SK-MEL-5 (cell line): ENCODE measurements at places on chromosomes 3 and 15. TPM values are rescaled to one million over a fixed set of nuclear protein-coding genes. Genes with fewer than 3 reads are reported as not detected.

The SAMMSON gene
- 26.3 and 26.5 TPM in 2 replicates for total RNA-seq

The MESP1 gene
- total RNA-seq, result 0.74 and 0.88 TPM in 2 replicates

The PTX3 gene
- not detected in 2 replicates for total RNA-seq

DNA sequence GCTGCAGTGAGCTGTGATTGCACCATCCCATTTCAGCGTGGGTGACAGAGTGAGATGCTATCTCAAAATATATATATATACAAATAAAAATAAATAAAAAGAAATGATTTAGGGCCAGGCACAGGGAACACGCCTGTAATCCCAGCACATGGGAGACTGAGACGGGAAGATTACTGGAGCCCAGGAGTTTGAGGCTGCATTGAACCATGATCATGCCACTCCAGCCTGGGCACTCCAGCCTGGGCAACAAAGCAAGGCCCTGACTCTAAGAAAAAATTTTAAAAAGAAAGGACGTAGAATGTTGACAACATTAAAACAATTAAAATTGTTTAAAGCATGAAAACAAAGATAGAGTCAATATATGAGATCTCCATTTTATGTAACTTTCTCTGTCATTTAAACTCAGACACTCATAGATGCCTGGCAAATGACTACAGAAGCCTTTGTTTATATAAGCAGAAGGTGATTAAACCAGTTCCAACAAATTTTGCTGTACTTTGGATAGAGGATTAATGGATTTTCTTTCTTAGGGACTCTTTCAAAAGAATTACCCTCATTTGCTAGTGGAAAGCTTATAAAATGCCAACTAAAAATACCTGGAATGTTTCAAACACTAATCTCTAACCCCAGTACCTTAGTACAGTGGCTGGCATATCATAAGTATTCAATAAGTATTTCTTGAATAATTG, 10.7 kb upstream of the TRPM7 start:
- no peak for DNase-seq

DNA sequence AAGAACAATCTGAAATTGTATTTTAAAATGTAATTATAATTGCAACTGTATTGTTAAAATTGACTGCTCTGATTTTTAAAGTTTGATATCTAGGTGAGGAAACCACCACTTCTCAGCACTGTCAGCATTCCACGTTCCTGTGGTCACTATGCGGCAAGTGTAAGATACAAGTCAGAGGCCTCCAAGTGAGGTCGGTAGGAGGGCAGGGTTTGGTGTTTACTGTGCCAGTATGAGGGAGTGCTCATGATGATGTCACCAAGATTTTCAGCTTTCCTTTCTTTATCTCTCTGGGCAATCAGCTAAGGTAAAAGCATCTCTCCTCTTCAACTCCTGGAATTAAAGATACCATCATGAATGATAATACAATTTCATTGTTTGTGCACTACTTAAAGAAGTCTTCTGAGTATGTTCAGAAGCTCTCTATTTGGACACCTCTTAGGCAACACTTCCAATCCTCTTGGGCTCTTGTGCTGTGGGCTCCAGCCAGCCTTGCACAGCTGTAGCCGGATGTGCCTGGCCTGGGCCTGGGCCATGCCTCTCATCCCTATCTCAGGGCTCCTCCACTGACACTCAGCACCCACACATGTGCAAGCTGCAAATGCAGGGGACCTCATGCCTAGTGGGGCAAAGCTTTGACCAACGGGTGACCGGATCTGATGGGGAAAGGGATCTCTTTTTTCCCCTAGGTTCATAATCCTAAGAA, 42.9 kb downstream of the CCR3 start:
- no peak for DNase-seq

- DNase-seq, result peak; percentile 40
Measured at GRCh38 chr3:149085828-149086231, 503 bp downstream of the HLTF start.

- no peak for DNase-seq
Measured at GRCh38 chr3:141830508-141830907, 45.9 kb upstream of the ATP1B3 start.

- no peak for DNase-seq
Measured at GRCh38 chr15:88194162-88194561, 62.4 kb downstream of the NTRK3 start.

DNA sequence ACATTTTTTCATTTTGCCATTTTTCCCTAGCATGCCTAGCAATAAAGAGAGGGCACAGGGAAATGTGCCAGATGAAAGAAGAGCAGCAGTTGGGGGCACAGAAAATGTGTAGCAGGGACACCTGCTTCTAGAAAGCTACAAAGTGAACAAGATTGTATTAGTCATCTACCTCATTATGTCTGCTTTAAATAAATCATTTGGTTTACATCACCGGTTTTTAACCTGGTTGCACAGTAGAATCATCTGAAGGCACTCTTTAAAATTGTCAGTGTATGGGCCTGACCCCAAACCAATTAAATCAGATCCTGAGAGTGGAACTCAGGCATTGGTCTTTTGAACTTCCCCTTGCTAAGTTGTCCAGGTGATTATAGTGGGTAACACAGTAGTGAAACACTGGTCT, 73.8 kb downstream of the ZBBX start:
- no peak for DNase-seq

DNA sequence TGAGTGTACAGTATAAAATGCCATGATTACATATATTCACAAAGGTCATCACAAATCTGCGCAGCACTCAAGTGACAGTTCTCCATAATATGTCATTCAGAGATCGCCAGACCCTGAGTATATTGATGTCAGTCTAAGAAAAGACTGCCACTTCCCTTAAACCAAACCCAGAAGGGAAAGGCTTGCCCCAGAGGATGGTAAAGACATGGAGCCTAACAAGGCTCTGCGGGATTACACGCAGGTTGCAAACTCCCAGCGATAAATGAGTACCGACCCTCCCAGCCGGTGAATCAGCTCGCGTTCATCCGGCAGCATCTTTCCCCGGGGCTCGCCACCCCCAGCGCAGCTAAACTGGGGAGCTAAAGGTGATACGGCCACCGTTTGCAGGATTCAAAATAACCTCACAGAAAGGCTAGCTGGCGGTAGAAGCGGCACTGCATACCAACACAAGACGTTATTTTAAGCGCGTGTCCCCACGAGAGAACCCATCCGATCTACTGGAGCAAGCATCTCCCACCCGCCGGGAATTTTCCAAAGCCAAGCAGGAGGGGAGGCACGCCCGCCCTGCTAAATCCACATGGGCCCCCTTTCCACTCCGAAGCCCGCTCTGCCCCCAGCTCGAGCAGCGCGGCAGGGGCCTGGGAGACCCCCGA, 643 bp downstream of the MYO5A start:
- DNase-seq, result peak; percentile 41
